Stimulated activated effector memory CD8-positive, alpha-beta T cell treated with anti-CD3 and anti-CD28 coated beads, Interleukin-12 subunit alpha, Interleukin-12 subunit beta, amount 100 ng/mL, for 72 hours (primary cell): ENCODE measurements at places on chromosomes 11 and 22.

DNA sequence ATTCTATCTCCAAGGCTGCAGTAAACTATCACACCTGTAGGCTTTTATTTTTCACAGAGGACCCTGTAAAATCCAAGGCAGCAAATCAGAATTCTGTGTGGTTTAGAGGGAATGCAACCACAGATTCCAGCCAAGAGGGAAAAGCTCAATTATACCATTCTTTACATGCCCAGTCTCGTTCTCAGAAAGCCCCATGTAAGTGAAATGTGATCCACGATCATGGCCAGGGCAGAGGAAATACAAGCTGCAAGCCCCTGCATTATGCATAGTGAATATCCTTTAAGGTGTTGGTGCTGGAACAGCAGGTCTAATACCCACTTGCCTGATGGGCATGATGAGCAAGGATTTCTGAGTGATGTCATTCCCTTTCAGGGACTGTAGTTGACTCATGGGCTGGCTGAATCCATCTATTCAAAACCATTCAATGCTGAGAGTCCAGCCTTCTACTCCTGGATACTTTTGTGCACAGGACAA, 198.7 kb upstream of the MTMR2 start:
- no peak for DNase-seq

DNA sequence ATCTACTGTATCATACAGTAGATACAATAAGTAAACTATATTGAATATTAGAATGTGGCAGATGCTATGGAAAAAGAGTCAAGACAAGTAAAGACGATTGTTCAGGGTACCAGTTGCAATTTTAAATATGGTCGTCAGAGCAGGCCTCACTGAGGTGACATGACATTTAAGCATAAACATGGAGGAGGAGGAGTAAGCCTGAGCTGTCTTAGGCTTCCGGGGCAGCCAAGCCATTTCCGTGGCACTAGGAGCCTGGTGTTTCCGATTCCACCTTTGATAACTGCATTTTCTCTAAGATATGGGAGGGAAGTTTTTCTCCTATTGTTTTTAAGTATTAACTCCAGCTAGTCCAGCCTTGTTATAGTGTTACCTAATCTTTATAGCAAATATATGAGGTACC, 14.5 kb downstream of the PIK3IP1 start:
- no peak for DNase-seq

GRCh38 chr11:77278595-77279506, 22.6 kb downstream of the GDPD4 start:
- DNase-seq = no peak

DNA sequence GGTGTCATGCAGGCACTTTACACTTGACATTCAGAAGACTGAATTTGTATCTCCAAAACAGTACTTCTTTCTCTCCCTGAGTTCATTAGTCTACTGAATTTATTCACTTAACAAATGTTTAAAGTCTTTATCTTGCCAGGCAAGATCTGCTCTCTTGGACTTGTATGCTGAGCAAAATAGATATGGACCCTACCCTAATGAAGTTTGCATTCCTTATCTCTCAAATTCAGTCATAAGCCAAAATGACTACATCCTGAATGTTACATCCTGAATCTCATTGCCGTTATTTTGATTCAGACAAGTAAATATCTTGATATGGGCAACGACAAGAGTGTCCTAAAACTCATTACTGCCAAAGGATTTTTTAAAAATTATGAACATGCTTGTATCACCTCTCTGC, 29.7 kb downstream of the FAR1 start:
- no peak for DNase-seq

DNA sequence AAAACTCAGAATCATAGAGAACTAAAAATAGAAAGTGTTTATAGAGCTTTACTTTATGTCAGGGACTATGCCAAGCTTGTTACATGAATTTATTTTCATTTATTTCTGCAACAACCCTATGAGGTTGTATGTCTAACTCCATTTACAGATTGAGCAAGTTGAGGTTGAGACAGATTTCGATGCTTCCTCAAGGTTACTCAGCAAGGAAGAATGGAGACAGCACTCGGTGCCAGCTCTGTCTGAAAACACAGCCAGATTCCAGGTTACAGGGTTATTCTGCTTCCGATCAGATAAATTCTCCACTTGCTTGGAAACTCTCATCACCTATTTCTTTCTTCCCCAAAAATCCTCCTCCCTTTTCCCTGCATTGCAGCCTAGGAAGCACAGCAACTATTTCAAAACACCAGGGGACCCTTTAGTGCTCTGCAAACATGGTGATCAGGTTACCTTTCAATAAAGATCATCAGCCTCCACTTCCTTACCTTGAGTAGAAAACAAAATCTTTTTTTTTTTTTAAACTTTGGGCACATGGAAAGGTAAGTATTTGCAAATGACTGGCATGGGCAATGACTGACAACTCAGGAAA, 7.0 kb downstream of the MMP3 start:
- no peak for DNase-seq

DNA sequence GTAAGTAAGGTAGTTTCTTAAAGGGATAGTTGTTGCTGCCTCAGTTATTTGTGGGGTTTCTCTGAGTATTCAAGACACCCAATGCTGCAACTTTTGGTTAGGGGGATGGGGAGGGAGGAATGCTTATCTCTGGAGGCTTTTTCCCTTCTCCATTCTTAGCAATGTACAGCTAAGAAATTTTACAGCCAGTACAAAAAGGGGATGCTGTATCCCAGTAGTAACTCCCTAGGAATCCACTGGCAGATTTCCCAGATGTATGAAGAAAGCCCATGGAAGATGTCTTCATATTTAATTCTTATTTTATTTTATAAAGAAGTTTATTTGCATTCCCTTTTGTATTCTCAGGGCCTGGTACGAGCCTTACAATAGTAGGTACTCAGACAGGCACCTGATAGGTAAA, 154.8 kb downstream of the ENTHD1 start:
- no peak for DNase-seq

DNA sequence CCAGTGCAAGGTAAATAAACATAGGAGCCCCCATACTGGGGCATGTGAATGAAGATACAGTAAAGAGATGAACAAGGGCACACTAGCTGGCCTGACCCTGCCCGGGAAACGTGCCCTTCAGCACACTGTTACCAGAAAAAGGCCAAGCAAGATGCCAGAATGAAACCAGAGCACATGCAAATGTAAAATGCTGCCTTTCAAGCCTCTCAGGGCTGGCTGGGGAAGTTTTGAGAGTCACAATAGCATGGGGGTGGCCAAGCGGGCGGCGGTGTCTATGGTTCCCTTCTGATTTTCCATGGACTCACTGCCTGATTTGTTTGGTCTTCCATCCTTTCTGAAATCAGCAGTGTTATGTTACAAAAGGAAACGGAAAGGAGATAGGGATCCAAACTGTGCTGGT, 18.9 kb upstream of the SUSD2 start:
- no peak for DNase-seq

GRCh38 chr11:46930089-46930488, 6.5 kb upstream of the CSTPP1 start:
- DNase-seq = no peak

GRCh38 chr22:38873469-38874411, 1.7 kb upstream of the CBX6 start:
- DNase-seq = peak; percentile 32

- DNase-seq = no peak
These were observed 54.7 kb upstream of the CCDC188 start for GRCh38 chr22:20205464-20205963.

DNA sequence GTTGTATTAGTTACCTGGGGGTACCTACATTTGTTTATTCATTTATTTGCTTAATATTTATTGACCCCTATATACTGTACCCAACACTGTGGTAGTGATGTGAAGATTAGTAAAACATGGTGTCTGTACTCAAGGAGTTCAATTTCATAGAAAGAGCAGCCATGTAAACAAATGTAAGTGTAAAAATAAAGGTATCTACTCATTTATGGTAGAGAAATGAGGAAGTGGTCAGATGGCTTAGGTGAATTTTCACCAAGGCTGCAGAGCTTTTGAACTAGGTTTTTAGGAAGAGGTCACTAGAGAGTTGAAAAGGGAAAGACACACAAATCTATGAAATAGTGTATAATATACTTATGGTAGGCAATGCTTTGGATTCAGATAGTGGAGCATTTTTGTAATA, 11.1 kb downstream of the CTR9 start:
- DNase-seq = no peak

GRCh38 chr11:31940371-31941037, 129.4 kb upstream of the PAX6 start:
- DNase-seq = no peak

DNA sequence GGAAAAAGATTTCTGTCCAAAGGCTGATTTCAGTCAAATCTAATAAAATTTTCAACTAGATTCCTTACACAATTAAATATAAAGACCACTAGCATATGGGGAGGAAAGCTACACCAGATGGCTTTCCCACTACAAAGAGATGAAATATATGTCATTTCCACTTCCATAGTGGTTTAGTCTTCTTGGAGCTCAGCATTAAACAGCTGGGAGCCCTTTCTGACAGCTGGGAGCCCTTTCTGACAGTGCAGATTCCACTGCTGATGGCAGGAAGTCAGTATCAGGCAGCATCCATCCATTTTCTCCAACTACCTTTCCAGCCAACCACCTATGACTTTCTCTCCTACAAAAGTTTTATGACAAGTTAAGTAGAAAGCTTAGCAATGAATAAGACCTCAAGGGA, 177.9 kb downstream of the RRAS2 start:
- no peak for DNase-seq

DNA sequence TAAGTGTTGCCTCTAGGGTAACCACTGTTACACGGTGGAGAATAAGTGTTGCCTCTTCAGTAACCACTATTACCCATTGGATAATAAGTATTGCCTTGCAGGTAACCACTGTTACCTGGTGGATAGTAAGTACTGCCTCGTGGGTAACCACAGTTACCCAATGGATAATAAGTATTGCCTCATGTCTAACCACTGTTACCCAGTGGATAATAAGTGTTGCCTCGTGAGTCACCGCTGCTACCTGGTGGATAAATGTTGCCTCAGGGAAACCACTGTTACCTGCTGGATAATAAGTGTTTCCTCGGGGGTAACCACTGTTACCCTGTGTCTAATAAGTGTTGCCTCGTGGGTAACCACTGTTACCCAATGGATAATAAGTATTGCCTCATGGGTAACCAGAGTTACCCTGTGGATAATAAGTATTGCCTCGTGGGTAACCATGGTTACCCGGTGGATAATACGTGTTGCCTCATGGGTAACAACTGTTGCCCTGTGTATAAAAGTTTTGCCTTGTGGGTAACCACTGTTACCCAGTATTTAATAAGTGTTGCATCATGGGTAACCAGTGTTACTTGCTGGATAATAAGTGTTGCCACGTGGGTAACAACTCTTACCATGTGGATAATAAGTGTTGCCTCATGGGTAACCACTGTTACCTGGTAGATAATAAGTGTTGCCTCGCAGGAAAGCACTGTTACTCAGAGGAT, 12.3 kb upstream of the NXPE4 start:
- DNase-seq = peak; percentile 10

DNA sequence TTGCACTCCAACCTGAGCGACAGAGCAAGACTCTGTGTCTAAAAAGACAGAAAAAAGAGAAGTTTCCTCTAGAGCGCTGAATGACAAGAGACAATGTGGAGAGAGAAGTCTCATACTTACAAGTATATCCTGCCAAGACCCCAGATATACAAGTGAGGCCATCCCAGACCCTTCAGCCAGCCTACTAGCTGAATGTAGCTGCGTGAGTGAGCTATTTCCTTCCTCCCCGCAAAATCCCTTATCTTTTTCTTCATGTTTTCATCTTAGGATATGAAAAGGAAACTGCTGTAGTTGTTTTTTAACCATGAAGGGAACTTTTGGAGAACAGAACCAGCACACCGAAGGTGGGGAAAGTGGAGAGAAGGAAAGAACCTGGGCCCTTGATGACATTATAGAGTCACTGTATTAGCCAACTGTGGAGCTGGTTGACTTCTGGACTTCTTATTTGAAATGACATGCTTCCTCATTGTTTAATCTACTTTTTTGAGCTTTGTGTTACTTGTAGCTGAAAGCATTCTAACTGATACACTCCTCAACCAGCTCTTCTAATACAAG, 4.4 kb upstream of the DDX17 start:
- no peak for DNase-seq

DNA sequence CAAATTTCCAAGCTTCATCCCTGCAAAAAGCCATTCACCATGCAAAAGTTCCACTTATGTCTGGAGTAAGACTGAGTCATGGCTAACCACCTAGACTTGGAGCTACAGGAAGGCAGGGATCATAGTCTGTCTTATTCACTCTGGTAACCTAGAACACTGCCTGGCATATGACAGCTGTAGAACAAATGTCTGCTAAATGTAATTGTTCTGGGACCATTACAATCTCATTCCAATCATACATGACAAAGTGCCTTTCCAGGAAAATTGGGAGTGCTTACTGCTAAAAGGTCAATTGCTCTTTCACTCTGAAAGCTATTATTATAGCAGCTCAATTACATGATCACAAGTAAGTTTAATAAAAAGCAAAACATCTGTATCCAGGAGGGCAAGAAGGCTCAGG, 99.1 kb upstream of the CHRM4 start:
- DNase-seq = no peak

DNA sequence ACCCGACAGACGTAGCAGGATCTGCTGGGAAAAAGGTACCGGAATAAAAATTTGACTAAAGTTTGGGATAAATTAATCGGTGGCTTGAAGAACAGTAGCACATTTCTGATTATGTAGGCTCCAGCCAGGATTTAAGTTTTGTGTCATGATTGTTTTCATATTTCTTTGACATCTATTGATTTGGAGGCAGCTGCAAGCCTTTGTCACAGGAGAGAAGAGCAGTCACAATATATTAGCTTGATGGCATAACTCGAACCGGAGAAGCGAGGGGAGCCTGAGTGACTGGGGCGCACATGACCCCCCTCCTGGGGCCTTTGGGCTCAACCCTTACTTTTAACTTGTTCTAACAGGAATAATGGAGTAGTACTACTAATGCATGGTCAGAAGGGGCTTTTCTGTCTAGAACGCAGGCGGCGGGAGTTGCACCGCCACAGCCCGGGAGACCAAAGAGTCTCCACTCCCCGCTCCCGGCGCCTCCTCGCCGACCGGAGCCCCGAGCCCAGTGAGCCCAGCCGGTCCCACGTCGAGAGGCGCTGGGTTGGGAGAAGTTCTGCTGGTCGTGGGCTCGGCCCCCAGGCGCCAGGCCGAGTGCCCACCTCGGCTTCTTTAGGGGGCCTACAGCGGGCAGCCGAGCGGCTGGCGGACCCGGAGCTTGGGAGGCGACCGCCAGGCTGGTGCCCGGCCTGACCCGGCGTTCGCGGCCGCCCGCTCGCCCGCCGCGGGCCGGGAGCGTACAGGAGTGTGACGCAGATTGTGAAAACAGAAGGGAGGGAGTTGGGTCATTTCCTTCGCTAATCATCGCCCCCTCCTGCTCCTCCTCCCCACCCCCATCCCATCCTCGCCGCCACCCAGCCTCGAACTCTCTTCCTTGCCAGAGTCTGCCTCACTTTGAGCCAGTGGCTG, 15.7 kb upstream of the PAX6 start:
- no peak for DNase-seq

DNA sequence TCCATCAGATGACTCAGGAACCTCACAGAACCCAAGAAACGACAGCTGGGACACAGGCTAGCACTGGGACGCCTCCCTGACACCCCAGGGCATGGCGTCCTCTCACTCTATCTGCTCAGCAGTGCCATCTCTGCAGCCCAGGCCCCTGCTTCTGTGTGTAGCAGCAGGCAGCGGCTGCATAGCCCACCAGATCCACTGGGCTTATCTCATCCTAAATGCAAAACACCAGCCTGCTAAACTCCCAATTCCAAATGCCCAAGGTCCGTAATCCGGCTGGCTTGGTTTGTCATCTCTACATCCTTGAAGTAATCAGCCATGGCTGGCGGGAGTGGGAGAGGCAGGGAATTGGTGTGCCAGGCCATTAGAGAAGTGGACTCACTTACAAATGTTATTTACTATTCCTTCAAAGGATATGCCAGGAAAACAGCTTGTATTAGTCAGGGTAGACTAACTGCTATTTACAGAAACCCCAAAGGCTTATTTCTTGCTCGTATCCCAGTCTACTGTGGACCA, 30.7 kb downstream of the SPATA19 start:
- no peak for DNase-seq
